ENCODE measurements at places on chromosomes 3 and 15.

- DNase-seq: no peak
Observed at GRCh38 chr3:88005066-88005465, 53.7 kb downstream of the CGGBP1 start.

GRCh38 chr3:11307830-11308432 lies 35.7 kb downstream of the ATG7 start:
- DNase-seq: no peak

DNA sequence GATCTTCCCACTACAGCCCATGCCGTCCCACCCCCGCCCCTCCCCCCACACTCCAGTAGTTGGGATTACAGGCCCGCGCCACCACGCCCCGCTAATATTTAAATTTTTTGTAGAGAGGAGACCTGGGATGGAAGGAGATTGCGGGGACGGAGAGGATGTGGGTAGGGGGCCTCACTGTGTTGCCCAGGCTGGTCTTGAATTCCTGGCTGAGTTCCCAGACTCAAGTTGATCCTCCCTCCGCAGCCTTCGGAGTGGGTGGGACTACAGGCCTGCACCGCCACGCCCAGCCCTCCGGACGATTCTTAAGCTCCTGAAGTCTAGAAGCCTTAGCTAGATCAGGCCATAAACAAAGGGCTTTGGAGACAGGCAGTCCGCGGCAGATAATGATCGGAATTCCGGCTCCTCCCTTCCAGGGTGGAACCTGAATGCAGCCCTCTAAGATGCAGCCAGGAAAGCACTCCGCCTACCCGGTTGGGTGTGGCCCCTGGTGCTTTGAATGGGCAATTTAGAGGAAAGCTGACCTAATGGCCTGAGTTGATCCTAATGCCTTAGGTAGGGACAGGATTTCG lies at the start of gene DPPA2:
Gene DPPA2, minus strand, starts transcription at position 356 of the 569 bp plus-strand sequence. CDS start 1,975 bp downstream, outside the sequence.
- no peak for DNase-seq

GRCh38 chr15:66294157-66294931 lies 976 bp downstream of the DIS3L start:
- DNase-seq: no peak

- DNase-seq: no peak
Observed at GRCh38 chr3:107993771-107994170, 97.1 kb downstream of the CD47 start.

DNA sequence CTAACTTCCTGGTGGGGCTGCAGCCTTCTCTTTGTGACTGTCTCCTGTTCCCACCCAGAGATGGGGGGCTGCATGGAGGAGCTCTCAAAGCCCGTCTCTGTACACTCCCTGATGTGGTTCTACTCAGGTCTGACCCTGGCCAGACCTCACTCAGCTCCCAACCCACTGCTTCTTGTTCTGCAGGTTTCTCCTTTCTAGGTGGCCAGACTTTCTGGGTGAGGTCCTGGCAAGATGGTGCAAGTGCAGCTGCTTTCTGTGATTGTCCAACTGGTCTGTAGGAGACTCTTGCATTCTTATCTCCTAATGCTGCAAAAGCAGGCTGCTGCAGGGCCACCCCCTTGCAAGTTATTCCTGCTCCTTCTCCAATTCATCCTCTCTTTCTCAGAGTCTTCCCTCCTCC lies 77.4 kb upstream of the XCR1 start:
- DNase-seq: no peak

- DNase-seq: no peak
Observed at GRCh38 chr3:75329476-75330097, 334.5 kb upstream of the FRG2C start.

DNA sequence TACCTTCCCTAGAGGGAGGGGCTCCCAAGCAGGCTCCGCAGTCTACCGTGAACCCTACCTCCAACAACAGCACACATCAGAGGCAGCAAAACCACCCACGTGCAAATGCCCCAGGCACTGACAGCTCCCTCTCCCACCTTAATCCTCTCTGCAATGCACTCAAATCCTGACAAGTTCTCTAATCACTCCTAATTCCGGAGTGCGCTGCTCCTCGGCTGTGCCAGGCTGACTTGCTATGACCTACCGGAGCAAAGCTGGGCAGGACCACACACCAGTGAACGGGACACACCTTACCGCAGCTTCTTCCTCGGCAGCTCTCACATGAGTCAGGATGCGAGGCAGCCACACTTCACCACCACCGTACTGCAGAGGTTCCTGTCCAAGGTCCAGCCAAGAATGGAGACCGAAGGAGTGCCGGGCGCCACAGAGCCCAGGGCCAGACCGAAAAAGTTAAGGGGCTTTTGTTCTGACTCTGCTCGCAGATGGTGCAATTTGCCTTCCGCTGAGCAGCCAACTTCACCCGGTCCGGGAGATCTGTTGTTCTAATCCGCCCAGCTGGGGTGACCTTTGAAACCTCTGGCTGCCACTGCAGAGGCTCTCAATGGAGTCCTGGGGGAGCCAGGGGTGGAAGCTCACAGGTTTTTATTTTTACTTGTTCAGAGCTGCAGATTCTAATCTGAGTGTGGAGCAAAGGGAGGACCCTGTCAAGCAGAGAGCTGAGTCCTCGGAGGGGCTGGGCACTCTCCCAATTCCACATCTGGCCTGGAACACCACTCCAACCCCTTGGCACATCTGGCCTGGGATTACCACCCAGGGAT lies 84.4 kb downstream of the MYLK start:
- no peak for DNase-seq

DNA sequence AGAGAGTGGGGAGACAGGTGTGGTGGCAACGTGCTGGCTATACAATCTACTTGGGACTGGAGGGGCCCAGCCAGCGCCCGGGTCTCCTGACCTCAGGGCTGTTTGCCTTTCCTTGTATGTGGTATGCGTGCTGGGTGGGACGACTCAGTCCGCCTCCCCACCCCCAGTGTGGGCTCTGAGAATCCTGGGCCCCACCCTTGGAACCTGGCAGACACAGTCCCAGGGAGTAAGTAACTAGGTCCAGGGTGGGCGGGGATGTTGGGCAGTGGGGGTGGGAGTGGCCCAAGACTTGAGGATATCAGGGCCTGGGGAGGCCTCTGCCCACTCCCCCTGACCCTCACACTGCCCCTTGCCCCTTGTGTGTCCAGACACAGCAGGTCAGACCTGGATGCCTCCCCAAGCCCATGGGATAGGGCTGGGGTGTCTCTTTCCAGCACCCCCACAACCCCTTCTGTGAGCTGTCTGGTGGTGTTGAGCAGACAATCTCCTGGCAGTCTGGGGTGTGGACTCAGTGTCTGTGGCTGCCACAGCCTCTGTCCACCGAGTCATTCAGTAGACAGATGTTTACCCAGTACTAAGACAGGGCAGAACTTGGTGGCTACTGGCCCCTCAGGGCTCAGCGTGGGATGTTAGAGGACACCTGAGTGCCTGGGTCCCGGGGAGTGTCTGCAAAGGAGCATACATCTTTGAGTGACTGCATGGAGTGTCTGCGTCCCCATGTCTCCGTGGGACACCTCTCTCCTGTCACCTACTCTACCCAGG lies 1.3 kb downstream of the CHST13 start:
- no peak for DNase-seq

- DNase-seq: no peak
Observed at GRCh38 chr3:138875754-138876664, 41.3 kb upstream of the PIK3CB start.

DNA sequence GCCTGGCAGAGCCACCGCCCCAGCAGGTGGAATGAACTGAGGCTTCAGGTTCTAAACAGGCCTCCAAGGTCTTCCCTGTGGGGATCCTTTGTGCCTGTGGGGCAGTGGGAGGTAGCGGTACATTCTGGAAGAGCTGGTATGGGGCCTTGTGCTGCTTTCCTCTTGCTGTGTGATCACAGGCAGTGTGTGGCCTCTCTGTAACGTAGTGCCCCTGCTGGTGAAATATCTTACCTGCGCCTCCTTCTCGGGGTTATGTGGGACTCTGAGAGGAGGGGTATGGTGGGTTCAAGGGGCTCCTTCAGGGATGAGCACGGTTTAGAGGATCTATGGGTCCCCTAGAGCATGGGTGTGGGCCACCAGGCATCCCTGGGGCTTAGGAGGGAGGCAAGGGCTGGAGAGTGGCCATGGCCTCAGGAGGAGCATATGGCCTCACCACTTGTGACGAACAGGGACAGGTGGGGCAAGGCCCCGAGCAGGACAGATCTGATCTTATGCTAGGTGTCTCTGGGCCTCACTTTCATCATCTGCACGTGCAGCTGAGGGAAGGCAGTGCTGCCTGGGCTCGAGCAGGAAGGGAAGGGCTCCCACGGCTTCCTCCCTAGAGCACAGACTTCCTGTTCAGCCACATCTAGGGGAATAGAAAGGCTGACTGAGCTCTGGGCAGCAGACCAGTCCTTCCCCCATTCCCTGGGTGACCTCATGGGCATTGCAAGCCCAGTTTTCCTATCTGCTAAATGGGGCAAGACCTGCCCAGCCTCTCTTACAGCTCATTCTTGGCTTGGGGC lies 1.9 kb upstream of the ALS2CL start:
- DNase-seq: no peak

GRCh38 chr3:53890726-53891475 lies 758 bp downstream of the SELENOK start:
- DNase-seq: peak; percentile 5

DNA sequence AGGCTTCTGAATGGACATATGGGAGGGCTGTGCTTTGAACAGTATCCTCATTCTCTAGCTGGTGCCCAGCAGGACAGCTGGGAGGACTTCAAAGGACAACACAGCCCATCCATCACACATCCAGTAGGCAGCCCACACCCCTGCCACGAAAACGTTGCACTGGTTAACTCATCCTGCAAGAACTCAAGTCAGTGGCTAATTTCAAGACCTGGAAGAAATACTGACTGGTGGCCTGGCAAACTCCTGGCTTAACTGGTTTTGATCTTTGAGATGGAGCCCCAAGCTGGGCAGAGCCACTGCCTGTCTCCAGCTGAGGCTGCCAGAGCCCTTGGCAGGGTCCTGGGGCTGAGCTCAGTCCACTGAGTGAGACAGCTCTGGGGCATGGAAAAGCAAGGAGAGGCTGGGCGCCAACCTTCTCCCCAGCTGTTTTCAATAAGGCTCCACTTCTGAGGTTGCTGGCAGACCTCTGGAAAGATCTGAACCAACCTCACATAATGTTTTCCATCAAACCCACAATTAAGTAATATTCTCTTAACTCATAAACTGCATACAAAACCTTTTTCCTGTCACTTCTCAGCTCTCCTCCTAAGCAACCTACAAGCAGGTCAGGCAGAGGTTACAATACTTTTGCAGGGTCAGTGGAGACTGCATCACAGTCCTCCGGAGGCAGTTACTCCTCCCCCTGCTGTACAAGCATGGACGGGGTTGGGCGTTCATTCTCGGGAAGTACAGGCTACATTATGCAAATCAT lies 110.3 kb downstream of the MYLK start:
- DNase-seq: no peak

DNA sequence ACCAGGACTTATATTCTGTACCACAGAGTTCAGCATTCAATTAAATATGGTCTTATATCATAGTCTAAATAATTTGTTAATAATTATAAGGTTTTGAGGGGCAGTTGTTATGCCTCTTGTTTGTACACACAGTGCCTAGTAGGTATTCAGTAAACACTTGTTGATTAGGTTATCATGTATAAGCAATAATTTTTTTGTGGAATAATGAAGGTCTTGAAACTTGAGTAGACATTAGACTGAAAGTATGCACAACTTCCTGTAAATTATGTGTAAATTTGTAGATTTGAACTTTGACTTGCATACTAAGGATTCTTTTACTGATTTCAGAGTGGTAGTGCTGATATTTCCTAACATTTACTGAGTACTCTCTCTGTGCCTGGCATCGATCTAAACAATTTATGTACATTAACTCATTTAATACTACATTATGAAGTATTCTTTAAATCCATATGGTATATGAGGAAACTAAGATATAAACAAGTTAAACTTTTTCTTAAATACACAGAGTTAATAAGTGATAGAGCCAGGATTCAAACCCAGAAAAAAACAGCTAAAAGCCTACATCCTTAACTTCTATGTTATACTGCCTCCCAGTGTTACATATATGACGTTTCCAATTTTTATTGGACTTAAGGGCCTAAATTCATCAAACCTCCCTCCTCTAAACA lies 65.1 kb downstream of the GLCE start:
- no peak for DNase-seq

All from stimulated activated naive B cell treated with anti-CD40 and anti-IgM and Interleukin-4, amounts not matched to agents 10 μg/mL and 1 μg/mL and 100 μg/mL, for 72 hours (primary cell).